ENCODE measurements at places on chromosomes 13 and 19.

DNA sequence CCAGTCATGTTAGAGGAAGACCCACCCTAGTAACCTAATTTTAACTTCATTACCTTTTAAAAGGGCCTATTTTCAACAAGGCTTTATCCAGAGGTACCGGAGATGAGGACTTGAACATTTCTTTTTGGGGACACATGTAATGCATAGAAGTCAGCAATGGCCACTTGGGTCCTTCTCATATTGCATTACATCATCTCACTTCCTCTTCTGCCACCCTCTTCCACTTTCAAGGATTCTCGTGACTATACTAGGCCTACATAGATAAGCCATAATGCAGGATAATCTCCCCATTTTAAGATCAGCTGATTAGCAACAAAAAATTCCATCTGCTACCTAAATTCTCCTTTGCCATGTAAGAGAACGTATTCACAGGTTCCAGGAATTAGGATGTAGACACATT lies 557.2 kb downstream of the KCTD12 start:
- no peak for DNase-seq

DNA sequence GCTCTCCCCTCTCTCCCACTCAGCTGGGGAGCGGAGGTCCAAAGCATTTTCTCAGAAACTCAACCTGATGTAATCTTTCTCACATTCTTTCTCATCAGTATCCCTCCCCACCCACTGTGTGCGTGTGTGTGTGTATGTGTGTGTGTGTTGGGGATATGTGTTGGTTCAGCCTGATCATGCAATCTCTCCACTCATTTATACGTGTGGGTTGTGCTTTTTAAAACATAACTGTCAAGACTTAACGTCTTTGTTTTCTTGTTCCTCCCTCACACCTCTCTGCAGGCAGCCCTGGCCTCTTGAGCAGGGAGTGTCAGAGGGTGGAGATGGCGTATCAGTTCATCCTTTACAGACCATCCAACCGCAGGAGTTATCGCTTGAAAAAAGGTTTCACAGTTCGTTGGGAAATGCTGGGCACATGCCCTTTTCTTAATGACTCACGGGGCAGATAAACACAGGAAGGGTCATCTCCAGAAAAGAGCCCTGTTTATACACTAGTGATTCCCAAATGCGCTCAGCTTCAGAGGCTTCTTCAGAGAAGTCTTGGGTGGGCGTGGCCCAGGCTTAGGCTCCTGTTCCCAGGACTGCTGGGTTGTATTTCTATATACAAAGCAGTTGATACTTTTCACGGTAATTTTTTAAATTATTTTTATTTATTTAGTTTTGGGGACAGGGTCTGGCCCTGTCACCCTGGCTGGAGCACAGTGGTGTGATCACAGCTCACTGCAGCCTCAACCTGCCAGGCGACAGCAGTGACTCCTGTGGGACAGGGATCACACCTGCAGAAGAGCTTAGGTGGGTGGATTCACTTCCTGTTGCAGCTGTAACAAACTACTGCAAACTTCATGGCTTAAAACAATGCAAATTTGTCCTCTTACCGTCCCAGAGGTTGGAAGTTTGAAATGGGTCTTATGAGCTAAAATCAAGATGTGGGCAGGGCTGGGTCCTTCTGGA lies 60.3 kb downstream of the CCDC70 start:
- no peak for DNase-seq

DNA sequence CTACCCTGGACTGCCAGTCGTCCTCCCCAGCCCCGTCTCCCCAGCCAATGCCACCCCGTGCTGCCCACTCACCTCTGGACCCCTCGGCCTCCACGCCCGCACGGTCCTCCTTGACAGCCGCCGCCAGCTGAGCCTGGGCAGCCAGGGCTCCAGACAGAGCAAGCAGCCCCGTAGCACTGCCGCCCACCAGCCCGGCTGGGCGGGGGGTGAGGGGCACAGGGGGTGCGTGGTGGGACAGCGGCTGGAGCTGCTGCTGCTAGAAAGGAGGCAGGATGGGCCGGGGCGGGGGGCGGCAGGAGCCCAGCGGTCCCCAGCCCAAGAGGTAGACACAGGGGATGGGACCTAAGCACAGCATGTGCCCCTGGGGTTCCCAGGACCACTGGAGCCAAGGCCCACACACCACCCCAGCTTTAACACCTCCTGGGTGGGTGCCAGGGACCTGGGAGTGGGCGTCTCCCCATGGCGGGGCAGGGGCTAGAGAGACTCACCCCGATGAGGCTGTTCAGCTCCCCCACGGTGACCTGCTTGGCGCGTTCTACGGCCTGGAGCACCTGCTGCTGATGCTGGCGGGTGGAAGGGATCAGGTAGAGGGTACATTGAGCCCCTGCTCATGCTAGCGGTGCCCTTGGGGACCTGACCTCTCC lies 9.7 kb downstream of the TLE2 start:
- DNase-seq, result no peak

DNA sequence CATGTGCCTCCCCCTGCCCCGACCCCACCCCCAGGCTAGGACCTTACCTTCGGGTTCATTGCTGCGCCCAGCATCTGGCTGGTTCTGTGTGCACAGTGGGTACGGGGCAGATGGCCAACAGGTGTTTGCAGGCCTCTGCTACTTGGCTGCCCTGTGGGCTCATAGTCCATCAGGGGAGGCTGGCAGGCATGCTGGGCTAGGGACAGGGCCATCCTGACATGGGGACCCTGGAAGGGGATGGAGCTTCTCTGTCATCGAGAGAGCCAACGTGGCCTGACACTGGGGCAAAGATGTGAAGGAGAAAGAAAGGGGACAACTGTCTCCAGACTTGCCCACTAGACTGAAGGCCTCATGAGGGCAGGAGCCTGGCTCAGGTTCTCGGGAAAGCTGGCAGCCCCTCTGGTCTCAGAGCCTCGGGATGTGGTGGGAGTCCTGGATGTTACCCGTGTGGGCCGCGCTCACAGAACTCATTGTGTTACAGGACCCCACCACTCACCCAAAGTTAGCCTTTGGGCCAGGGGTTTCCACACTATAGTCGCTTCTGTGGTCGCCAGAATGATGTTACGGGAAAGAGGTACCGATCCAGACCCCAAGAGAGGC lies 4.7 kb downstream of the ZNF536 start:
- no peak for DNase-seq

DNA sequence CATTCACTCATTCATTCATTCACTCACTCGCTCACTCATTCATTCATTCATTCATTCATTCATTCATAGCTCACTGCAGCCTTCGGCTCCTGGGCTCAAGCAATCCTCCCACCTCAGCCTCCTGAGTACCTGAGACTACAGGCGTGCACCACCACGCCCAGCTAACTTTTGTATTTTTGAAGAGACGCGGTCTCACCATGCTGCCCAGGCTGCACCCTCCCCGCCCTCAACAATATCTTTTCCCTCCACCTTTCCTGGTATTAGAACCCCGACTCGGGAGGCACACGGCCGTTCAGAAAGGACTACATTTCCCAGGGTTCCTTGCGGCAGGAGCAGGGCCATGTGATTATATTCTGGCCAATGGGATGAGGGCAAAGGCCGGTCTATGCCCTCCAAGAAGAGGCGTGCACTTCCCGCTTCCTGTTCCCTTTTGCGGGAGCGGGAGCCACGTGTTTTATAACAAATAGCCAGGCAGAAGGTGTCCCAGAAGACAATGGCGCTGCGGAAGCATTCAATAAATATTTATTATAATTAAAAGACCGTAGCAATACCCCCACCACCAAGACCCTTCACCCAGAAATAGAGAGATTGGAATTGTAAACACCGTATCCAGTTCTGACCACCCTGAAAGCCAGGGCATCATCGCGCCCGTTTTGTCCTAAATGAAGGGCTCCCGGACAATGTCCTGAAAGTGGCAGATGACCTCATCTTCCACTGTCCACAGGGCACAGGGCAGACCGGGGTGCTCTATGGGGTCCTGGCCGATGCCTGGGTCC lies 15.9 kb downstream of the TICAM1 start:
- DNase-seq, result peak; percentile 97

GRCh38 chr19:42295831-42296525 lies 6.0 kb upstream of the PRR19 start:
- peak; percentile 96 for DNase-seq

GRCh38 chr19:2055931-2056836 lies 5.1 kb upstream of the MKNK2 start:
- DNase-seq, result no peak

- DNase-seq, result no peak
Measured at GRCh38 chr13:88761145-88761544, 1090.0 kb downstream of the SLITRK5 start.

- DNase-seq, result no peak
Measured at GRCh38 chr19:39160523-39160861, 34.9 kb downstream of the PAK4 start.

GRCh38 chr13:79226938-79227337 lies 179.1 kb downstream of the RBM26 start:
- DNase-seq, result no peak

GRCh38 chr13:97390941-97391600 lies 42.9 kb upstream of the RAP2A start:
- DNase-seq, result no peak

- no peak for DNase-seq
Measured at GRCh38 chr13:105147461-105147860, 1388.0 kb downstream of the EFNB2 start.

- no peak for DNase-seq
Measured at GRCh38 chr13:76929851-76930374, 18.4 kb upstream of the ACOD1 start.

DNA sequence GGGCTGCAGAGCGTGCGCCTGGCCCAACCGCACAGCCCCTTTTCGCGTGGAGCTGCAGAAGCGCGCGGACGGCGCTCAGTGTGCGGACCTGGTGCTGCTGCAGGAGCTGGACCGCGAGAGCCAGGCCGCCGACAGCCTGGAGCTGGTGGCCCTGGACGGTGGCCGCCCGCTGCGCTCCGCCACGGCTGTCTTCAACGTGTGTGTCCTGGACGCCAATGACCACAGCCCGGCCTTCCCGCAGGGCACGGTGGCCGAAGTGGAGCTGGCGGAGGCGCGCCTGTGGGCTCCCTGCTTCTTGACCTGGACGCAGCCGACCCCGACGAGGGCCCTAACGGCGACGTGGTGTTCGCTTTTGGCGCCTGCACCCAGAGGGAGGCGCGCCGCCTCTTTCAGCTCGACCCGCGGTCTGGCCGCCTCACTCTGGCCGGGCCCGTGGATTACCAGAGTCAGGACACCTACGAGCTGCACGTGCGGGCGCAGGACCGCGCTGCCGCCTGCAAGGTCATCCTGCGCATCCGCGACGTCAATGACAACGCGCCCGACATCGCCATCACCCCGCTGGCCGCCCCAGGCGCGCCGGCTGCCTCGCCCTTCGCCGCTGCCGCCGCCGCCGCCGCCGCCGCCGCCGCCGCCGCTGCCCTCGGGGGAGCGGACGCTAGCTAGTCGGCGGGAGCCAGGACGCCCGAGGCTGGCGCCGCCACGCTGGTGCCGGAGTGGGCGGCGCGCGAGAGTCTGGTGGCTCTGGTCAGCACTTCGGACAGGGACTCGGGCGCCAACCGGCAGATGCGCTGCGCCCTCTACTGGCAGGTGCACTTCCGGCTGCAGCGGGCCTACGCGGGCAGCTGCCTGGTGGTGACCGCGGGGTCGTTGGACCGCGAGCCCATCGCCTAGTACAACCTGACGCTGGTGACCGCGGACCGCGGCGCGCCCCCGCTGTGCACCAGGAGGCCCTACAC lies 172.2 kb downstream of the OLFM4 start:
- no peak for DNase-seq

GRCh38 chr19:42480335-42481095 lies 37.8 kb upstream of the CXCL17 start:
- peak; percentile 35 for DNase-seq

DNA sequence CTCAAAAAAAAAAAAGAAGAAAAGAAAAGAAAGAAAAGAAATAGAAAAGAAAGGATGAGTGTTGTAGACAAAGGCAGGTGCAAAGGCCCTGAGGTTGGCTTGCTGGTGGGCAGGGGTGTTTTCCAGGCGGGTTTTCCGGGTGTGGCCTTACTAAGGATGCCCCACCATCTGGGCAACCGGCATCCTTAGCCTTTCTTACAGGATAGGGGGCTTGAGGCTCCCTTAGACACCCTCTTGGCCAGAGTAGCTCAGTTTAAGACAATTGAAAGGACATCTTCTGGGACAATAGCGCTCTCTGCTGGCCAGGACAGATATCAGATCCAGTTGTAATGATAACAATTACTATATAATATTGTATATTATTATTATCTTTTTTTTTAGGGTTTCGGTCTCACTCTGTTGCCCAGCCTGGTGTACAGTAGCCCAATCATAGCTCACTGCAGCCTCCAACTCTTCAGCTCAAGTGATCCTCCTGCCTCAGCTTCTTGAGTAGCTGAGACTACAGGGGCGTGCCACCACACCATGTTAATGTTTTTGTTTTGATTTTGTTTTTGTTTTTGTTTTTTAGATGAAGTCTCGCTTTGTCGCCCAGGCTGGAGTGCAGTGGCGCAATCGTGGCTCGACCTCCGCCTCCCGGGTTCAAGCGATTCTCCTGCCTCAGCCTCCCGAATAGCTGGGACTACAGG lies 1.4 kb upstream of the QTRT1 start:
- peak; percentile 55 for DNase-seq

DNA sequence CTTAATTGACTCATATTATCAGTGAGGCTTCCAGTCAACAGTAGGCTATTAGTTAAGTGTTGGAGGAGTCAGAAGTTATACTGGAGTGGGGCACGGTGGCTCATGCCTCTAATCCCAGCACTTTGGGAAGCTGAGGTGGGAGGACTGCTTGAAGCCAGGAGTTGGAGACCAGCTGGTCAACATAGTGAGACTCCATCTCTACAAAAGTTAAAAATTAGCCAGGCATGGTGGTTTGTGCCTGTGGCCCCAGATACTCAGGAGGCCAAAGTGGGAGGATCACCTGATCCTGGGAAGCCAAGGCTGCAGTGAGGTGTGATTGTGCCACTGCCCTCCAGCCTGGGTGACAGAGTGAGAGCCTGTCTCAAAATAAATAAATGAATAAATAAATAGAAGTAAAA lies 53.2 kb downstream of the COMP start:
- no peak for DNase-seq

- DNase-seq, result no peak
Measured at GRCh38 chr13:112341976-112342735, 34.0 kb upstream of the SPACA7 start.

DNA sequence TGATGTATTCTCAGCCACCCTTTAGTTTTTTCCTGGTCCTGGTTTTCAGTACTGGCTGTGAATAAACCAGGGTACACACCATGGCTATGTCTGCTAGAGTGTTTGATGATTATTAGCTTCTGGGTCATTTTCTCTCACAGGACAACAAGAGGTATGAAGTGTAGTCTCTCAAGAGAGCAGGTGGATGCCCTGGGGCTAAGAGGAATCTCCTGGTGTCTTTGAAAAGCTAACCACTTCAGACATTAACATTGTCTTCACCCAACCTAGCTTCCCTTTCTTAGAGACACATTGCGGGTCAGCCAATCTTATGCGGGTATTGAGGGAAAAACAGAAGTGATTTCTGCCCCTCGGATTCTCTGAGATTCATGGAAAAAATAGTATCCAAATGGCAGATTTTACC lies 1.6 kb downstream of the ZNF730 start:
- no peak for DNase-seq

DNA sequence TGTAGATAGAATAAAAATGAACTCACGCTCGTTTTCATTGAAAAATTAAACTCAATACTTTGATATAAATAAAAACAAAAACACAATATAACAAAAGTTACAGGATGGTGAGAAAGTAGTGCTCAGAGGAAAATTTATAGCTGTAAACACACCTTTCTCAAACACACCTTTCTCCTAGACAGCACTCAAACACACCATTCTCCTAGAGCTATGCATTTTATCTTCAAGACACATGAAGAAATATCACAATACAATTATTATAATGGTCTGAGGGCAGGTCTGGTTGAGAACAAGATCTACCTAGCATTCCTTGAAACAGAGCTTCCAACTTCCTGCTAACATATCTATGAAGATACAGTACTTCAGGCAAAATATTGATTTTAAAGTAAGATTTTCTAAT lies 183.4 kb upstream of the NBEA start:
- no peak for DNase-seq

All from HuH-7 (cell line).